Renal cortical epithelial cell (primary cell): ENCODE measurements at places on chromosomes 6 and 20.

DNA sequence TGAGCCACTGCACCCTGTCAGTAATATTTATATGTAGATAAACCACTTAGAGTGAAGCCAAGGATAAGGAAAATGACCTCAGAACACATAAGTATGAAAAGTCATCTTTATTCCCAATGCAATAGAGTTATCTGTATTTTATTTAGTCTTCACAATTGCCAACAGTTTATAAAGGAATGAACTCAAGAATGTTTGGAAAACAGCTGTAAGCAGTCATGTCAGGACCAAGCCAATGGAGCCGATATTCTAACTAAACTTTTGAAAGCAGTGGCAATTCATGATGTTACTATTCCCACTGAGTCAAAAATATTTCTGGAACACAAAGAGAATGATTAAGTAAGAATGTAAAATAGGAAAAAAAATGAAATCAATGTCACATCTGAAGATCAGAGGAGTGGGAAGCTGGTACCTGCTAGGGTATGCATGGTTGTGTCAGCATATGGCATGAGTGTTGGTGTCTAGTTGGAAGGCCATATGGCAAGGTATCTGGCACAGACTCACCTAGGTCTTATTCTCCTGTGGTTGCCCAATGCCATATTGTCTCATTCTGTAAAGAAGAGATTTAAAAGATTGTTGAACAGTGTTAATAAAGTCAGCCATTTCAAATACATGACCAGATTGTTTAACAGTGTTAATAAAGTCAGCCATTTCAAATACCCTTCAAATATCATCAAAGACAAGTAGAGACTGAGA, 118.2 kb downstream of the ADAT2 start:
- DNase-seq = no peak

DNA sequence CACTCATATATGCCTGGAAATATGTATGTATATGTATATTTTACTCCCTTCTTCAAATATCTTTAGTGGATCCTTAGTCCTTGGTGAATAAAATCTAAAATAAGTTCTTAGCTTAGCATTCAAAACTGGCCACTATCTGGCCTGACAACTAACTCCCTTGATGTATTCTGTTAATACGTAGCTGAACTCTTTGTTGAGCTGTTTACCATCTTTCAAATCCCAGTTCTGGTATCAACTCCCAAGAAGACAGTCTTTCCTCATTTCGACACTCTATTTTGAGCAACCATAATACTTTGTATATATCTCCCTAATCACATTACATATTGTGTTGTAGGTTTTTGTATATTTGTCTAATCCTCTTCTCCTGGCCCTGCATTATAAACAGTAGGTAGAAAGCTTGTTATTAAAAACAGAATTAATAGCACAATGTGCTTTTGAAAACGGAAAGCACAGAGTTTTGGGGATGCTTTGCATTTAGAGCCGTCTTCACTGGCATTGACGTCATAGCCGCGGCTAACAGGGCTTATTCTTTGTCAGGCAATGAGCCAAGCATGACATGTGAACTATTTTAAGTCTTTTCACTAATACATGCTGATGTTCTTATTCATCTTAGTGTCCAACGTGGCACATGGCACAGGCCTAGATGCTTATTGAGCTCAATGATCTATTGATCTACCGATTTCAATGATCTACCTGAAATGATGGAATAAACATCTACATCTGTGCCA, 47.2 kb upstream of the CCN2 start:
- no peak for DNase-seq

- DNase-seq = no peak
These were observed 378.2 kb upstream of the BTBD3 start for GRCh38 chr20:11539450-11539849.

GRCh38 chr6:154960299-154960843, 34.7 kb upstream of the TIAM2 start:
- DNase-seq = peak; percentile 39

DNA sequence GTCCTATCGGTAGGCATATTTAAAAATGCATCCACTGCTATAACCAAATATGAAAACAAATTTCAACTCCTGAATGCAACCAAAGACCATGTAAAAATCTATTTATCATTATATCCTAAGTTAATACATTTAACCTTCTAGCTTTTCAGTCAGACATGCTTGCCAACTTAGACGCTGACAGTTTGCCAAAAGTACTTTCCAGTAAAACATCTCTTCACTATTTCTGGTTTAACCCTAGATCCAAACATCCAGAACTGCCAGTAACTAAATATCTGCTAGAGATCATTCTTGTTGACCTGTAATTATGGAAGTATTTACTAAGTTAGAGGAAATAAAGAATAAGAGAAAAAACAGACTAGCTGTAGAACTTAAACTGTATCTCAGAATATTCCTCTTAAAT, 210.2 kb upstream of the THEMIS start:
- no peak for DNase-seq
